AG08396 (cell line): ENCODE measurements at places on chromosomes 5 and 9.
A peak's percentile ranks its signal among the peaks of the same experiment; 100 is the strongest.

- no peak for DNase-seq
Measured at GRCh38 chr5:172175263-172175719, 12.7 kb downstream of the STK10 start.

DNA sequence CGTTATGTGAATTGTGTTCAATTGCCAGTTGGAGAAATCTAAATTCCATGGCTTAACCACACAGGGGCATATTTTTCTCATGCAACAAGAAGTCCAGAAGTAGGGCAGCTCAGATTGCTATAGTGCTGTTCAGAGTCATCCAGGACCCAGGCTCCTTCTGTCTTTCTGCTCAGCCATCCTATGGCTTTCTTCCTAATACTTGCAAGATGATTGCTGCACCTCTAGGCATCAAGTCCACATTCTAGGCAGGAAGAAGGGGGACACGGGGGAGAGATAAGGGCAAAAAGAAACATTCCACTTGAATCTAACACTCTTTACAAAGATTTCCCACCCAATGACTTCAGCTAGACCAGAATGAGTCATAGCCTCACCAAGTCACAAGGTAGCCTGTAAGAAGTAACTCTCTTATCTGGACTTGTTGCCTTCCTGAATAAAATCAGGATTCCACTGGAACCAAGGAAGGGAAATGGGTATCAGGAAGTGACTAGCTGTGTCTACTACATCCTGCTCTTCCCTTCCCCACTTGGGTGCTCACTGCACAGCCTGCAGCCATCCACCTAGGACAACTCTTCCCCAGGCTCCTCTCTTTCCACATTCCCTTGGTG lies 5.3 kb downstream of the ERAP2 start:
- DNase-seq: peak; percentile 20

GRCh38 chr9:136185596-136186366 lies 19.1 kb downstream of the LHX3 start:
- no peak for DNase-seq

GRCh38 chr5:73922875-73923557 lies 297.0 kb downstream of the ARHGEF28 start:
- DNase-seq: no peak

DNA sequence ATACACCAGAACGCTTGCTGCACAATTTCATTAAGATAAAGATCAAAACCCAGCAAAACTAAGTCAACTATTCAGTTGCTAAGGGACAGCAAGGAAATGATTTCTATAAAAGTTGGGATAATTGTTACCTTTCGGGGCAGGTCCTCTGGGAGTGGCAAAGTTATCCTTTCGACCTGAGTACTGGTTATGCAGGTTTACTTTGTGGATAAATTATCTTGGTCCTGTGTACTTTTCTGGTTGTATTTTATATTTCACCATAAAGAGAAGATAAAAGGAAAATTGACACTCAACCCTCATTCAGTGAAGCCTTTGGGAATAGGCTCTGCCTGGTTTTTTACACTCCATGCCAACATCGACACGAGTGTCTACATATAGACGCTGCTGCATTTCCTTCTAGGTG lies 146.5 kb downstream of the SYK start:
- DNase-seq: no peak

- no peak for DNase-seq
Measured at GRCh38 chr5:172776235-172776594, 5.2 kb upstream of the DUSP1 start.

DNA sequence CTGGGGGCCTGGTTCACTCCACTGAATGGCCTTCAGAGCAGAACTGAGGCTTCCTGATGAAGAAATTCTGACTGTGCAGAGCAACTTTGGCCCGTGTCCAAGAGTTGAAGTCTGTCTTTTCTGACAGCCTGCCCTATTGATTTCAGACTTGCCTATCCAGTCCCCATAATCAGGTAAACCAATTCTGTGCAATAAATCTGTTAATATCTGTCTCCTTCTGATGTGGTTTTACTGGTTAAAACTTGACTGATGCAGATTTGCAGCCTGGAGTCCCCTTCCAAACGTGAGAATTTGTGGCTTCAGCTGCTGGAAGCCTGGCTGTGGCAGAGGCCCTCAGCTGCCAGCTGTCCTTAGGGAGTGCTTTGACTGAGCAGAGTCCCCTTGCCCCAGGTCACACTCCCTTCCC lies 283.9 kb upstream of the ANKRD55 start:
- DNase-seq: no peak

- peak; percentile 73 for DNase-seq
Measured at GRCh38 chr5:132257131-132258101, at the start of gene PDLIM4. TSS of gene PDLIM4 (plus strand) at chr5:132257696. CDS start at chr5:132257735, 39 bp downstream.

- no peak for DNase-seq
Measured at GRCh38 chr5:6572086-6572824, 60.6 kb downstream of the NSUN2 start.

DNA sequence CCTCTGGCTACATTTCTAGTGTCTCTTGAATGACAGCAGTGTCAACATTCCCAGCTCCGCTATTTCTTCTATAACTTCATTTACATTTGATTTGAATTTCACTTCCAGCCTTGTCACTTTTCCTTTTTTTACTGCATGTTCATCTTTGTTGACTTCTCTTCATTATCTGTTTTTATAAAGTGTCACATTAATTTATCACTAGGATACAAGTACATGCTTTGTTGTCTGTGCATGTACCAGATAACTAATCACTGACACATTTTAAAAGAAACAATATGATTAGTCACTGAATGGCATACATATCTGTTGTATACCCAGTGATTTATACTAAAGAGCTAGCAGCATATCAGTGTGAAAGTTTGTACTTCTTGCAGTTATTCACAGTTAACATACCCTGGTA lies 29.1 kb downstream of the ARSK start:
- no peak for DNase-seq

- no peak for DNase-seq
Measured at GRCh38 chr5:88452820-88453219, 184.2 kb upstream of the TMEM161B start.

GRCh38 chr5:102570747-102571146 lies 71.9 kb upstream of the SLCO6A1 start:
- DNase-seq: no peak

DNA sequence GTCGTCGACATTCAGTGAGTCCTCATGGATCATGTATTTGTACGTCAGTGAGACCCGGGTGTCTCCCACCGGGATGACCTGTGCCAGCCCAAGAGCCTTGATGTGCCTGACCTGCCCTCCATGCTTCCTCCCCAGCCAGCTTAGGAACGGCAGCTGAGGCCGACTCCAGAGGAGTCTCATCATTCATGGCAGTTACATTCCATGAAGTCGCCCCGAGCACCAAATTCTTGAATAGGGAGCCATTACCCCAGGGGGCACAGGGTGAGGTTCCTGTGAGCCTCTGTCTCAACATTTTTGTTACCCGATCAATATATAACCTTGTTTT lies 67.8 kb downstream of the ZNF354C start:
- DNase-seq: no peak

- DNase-seq: no peak
Measured at GRCh38 chr5:63919763-63920478, 42.3 kb downstream of the HTR1A start.

DNA sequence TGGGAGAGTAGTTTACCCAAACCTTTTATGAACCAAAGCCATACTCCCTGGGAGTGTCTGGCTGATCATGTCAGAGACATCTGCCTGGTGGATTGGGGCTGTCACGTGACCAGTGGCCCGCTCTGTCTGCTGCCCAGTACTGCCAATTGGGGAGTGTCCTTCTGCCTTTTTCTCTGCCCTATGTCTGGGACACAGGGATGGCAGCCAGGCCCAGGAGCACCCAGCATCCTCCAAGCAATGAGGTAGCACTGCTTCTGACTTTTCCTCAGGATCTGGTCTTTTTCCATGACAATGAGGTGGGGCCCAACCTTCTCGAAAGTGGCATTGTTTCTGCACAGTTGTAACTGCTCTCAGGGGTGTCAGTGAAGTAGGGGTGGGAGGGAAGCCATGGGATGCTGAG lies 21.8 kb downstream of the DAPK1 start:
- no peak for DNase-seq

DNA sequence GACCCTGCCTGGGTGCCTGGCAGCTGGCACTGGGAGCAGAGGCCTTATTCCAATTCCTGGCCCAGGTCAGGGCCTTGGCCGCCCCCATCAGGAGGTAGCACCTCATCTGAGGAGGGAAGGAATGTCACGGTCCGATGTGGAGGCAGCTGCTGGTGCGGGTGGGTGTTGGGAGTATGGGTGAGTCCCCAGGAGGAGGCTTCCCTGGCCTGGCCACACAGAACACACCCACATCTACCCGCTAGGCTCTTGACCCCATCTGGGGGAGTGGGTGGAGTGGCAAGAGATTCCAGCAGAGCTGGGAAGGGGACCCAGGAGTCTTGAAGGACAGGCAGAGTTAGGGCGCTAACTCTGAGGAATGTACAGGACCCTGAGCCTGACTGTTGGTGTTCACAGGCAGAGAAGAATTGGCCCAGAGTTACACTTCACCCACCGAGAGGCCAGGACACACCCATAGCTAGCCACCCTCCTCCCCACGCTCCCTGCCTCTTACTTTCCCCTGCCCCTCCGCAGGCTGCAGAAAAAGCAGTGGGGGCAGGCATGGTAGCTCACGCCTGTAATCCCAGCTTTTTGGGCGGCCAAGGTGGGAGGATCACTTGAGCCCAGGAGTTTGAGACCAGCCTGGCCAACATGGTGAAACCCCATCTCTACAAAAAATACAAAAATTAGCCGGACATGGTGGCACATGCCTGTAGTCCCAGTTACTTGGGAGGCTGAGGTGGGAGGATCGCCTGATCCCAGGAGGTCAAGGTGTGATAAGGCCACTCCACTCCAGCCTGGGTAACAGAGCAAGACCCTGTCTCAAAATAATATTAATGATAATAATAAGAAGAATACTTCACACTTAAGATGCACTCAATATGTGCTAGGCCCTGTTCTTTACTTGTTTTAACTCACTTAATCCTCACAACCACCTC lies 6.0 kb downstream of the OLFML2A start:
- DNase-seq: no peak

DNA sequence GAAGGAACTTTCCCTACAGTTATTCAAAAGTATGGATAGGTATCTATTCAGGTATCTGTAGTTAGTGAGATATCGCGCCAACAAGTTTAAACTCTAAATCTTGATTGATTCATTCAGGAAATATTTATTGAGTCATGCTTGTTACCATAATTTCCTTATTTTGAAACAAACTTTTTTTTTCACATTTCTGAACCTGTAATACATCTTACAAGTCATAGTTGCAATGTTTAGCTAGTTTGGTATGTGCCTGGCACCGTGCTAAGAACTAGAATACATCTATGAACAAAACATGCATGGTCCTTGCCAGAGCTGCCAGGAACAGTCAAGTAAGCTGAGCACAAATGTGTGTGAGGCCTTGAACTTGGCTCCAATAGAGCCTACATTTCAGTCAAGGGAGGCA lies 226.4 kb downstream of the PCSK5 start:
- DNase-seq: no peak

DNA sequence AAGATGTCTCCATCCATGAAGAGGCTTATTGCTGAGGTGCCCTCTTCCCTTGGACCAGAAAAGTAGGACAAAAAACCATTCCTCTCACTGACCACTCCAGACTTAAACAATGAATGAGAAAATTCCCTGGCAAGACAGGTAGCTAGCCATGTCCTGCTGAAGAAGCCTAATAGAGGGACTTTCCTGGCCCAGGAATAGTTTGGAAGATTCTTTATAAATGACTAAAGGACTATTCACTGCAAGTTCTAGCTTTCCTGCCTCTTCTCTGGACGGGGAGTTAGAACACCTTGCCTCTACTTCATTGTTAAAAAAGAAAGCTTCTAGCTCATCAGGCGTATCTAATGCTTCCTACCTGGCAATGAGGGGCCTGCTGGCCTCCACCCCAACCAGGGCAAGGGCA lies 153.6 kb downstream of the NR3C1 start:
- DNase-seq: no peak

DNA sequence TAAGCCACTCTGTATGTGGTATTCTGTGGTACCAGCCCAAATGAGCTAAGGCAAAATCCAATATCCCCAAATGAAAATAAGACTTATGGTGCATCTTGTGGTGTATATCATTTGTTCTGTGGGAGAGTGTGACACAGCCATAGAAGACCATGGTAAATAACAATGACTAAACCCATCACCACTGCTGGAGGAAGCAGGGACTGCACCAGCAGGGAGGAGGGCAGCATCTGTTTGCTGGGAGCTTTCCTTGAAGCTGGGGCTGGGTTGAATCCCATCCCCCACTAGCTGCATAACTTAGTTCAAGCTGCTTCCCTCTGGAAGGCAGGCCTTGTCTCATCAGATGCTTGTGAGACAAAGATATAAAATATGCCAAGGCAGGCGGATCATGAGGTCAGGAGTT lies 14.2 kb downstream of the GADD45G start:
- DNase-seq: no peak

DNA sequence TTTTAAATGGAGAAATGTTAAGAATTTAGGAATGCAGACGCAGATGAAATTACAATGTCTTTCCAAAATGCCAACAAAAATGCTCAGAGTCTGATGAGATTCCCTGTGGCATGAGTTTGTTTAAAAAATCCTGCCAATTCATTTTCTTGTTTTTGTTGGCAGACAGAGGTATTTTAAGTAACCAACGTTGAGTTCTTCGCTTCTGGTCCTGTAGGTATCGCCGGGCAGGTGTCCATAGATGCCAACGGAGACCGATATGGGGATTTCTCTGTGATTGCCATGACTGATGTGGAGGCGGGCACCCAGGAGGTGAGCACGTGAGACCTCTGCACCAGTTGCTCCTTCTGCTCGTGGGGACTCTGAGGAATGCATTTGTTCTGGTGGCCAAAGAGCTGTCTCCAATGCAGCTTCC lies 69.4 kb downstream of the NPR3 start:
- DNase-seq: peak; percentile 10

DNA sequence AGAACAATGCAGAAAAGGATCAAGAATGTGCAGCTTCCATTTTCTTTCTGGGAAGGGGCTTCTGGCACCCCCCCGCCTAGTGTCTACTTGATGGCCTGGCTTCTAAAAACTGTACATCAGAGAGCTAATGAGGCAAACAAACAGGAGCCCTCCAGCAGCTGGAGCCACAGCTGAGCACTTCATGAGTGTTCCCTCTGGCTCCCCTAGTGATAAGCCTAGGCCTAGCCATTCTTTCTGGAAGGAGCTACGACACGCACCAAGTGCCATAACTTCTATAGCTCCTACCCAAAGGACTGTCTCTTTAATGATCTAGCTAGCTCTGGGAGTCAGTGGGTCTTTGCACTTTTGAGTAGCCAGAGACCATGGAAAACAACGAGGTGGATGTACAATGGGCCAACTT lies 66.1 kb downstream of the DNAH5 start:
- no peak for DNase-seq

DNA sequence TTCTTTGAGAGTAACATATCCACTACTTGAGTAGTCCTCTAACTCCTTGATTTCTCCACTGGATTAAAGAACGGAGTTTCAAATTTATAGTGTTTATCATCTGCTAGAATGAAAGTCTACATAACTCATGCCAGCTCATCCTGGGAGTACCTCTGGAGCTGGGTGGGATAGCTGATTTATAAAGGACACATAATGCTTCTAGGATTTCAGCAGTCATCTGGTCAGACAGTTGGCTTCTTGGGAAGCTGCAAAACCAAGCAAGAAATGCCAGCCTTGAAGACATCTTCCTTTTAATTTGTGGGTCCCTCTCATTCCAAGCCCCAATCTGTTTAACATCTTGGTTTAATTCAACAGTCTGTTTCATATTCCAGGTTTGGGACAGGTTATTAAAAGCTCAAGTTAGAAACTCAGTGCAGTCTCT lies 3.2 kb downstream of the GALNT10 start:
- no peak for DNase-seq
